T-cell (primary cell): ENCODE measurements at places on chromosomes 3 and 15. TPM values are rescaled to one million over a fixed set of nuclear protein-coding genes. Genes with fewer than 3 reads are reported as not detected.

Gene U2SURP
- 113 TPM for total RNA-seq

Gene ZNF717
- total RNA-seq: 6.7 TPM

Gene SLC22A14
- 0.10 TPM for total RNA-seq

DNA sequence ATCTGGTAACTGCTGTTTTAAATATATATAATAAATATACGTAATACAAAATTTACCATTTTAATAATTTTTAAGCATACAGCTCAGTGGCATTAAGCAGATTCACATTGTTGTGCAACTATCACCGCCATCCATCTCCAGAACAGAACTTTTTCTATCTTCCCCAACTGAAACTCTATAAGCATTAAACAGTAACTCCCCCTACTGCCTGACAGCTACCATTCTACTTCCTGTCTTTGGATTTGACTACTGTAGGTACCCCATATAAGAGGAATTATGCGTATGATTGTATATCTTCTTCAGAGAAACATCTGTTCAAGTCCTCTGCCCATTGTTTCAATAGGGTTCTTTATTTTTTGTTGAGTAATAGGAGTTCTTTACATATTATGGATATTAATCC, 36.8 kb downstream of the EID1 start:
- no peak overlapping the region for H3K4me3 ChIP-seq
- peaks cover 12% of the 10 kb centered on the region for H3K27me3 ChIP-seq

DNA sequence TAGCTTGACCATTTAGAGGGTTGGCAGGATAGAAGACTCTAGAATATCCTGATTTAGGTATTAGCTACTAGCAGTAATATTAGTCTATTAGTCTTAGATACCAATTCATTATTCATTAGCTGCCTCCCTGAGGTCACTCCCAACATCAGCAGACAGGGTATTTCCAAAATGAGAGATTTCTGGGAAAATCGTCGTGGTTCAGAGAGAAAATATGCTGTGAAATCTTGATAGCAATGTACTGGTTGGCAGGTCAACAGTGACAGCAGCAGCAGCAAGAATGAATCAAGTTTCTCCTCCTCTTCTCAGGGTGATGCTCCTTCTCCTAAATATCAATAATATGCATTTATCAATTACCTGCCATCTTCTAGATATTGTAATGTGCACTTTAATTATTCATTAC, 41.3 kb upstream of the ROBO1 start:
- no peaks in the 10 kb centered on the region for H3K36me3 ChIP-seq
- no peaks in the 10 kb centered on the region for H3K4me1 ChIP-seq
- no peak overlapping the region for H3K4me3 ChIP-seq
- no peaks in the 10 kb centered on the region for H3K27me3 ChIP-seq
- DNase-seq: no peak

- no peaks in the 10 kb centered on the region for H3K36me3 ChIP-seq
- H3K27ac ChIP-seq: no peak overlapping the region
- H3K4me3 ChIP-seq: no peak overlapping the region
- no peaks in the 10 kb centered on the region for H3K27me3 ChIP-seq
- peaks cover 2% of the 10 kb centered on the region for H3K4me1 ChIP-seq
These were observed 45.7 kb downstream of the TMEM44 start for GRCh38 chr3:194587438-194587931.

DNA sequence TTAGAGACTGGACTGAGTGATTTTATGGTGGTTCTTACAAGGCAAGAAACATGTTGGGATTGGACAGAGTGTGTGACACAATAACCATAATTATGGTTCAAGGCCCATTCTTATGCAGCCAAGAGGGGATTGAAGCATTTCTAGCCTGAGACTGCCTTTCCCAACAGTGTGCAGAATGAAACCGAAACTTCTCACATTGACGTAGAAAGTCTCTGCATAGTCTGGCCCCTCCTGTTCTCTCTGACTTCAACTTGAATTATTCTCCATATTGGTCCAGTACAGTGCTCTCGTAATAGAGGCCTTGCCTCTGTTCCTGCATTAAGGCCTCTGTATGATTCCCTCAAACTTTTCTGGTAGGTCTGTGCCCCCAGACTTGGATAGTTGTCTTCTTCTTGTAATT, 138.3 kb downstream of the DIPK2A start:
- H3K4me1 ChIP-seq: no peaks in the 10 kb centered on the region
- H3K27me3 ChIP-seq: no peaks in the 10 kb centered on the region
- H3K36me3 ChIP-seq: no peaks in the 10 kb centered on the region
- no peak for DNase-seq
- H3K27ac ChIP-seq: no peak overlapping the region

- no peak overlapping the region for H3K27ac ChIP-seq
- no peaks in the 10 kb centered on the region for H3K36me3 ChIP-seq
- no peak overlapping the region for H3K4me3 ChIP-seq
- no peak for DNase-seq
These were observed 49.1 kb upstream of the RAB6B start for GRCh38 chr3:133944641-133945380.

DNA sequence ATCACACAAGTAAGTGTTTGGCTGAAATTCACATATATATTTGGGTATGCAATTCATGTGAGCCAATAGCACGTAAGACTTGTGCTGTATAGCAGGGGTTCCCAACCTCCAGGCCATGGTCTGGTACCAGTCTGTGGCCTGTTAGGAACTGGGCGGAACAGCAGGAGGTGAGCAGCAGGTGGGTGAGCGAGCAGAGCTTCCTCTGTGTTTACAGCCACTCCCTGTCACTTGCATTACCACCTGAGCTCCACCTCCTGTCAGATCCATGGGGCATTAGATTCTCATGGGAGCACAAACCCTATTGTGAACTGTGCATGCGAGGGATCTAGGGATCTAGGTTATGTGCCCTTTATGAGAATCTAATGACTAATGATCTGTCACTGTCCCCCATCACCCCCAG, 59.7 kb downstream of the MAP3K13 start:
- H3K4me1 ChIP-seq: no peaks in the 10 kb centered on the region
- H3K4me3 ChIP-seq: no peak overlapping the region
- no peak overlapping the region for H3K27ac ChIP-seq
- DNase-seq: no peak
- H3K36me3 ChIP-seq: no peaks in the 10 kb centered on the region

GRCh38 chr3:74639681-74640080, 25.2 kb upstream of the CNTN3 start:
- DNase-seq: no peak
- H3K4me3 ChIP-seq: no peak overlapping the region
- no peak overlapping the region for H3K27ac ChIP-seq
- H3K36me3 ChIP-seq: no peaks in the 10 kb centered on the region

DNA sequence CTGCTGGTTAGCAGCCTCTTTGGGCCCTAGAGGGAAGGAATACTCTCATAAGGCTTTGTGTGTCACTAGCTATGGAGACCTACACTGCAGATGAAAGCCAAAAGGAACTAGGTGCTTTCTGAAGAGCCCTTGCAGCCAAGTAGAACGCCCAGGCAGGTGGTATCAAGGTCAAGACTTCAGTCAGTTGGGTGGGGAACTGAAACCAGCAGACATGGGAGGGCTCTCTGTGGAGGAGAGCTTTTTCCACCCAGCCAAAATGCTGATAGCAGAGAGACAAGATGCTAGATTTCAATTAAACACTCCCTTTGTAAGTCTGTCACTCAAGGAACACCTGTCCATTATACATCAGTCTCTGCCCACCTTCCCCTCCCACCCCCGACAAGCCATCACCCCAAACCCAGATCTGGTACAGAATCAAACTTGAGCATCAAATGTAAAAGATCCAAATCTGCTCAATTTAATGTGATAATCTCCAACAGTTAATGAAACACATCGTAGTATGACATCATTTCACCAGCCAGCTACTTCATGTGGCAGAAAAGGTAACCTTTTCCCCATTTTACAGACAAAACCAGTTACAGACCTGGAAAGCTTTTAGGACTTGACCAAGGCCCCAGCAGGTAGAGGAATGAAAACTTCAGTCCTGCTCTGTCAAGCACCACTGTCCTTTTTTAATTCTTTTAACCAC, 14.6 kb downstream of the MRPS25 start:
- no peaks in the 10 kb centered on the region for H3K4me1 ChIP-seq
- H3K4me3 ChIP-seq: no peak overlapping the region
- H3K27me3 ChIP-seq: no peaks in the 10 kb centered on the region

DNA sequence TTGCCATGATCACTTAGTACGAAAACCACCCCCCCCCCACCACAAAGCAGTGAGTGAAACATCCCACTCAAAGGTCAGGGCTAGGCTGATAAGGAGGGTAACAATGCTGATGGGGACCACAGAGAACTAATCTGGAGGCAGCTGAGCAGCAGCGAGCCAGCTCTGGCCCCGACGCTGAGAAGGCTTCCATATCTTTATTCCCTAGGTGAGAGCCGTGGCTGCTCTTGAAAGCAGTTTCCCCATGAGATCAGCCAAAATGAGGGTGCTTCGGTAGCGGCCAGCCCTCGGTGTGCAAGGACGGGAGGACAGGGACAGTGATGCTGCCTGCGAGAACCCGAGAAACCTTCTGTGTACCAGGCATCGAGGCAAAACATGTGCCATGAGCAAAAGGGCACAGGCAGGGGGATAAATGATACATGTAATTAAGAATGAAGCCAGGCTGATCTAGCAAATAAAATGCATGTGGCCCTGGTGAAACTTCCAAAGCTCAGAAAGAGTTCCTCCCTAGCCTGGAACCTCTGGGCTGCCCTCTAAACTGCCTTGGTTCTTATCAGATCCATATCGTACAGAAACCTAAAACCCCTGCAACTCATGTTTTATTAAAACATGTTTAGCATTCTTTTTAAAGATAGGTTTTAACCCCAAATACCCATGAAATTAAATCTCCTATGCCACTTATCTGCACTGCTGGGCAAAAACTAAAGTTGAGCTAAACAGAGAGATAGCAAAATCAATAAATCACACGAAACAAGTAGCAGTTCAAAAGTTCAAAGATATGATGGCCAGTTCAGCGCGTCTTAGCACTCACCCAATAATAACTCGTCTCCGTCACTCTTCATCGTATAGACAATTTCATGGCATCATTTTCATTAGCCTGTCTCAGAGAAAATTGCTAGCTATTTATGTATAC, 337.3 kb downstream of the FOXP1 start:
- no peaks in the 10 kb centered on the region for H3K36me3 ChIP-seq
- H3K27me3 ChIP-seq: no peaks in the 10 kb centered on the region
- DNase-seq: no peak
- no peak overlapping the region for H3K4me3 ChIP-seq
- no peak overlapping the region for H3K27ac ChIP-seq

- H3K4me3 ChIP-seq: no peak overlapping the region
- no peak for DNase-seq
- no peak overlapping the region for H3K27ac ChIP-seq
- no peaks in the 10 kb centered on the region for H3K27me3 ChIP-seq
These were observed 72.5 kb downstream of the IGF1R start for GRCh38 chr15:98720577-98721565.

DNA sequence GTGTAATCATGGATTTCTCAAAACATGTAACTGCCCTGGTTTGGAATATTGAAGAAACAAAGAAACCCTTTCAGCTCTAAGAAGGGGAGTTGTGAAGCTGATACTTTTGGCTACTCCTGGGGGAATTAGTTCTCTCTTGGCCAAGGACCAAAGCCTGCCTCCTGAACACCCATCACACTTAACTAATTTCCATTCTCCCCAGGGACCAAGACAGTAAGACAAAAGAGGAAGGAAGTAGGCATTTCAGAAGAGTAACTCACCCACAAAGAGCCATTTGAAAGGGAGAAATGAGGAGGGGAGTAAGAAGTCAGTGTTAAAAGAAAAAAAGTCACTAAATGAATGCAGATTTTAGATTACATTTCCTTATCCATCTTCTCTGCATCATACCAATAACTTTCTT, 328.0 kb upstream of the SOX2 start:
- no peak overlapping the region for H3K4me3 ChIP-seq
- no peak overlapping the region for H3K27ac ChIP-seq
- no peaks in the 10 kb centered on the region for H3K36me3 ChIP-seq
- H3K27me3 ChIP-seq: no peaks in the 10 kb centered on the region
- no peaks in the 10 kb centered on the region for H3K4me1 ChIP-seq
- no peak for DNase-seq

GRCh38 chr15:38690719-38691332, 126.2 kb upstream of the RASGRP1 start:
- H3K36me3 ChIP-seq: no peaks in the 10 kb centered on the region
- no peak overlapping the region for H3K27ac ChIP-seq
- no peak overlapping the region for H3K4me3 ChIP-seq
- peak; percentile 58 for DNase-seq
- no peaks in the 10 kb centered on the region for H3K27me3 ChIP-seq

- no peaks in the 10 kb centered on the region for H3K4me1 ChIP-seq
- H3K27me3 ChIP-seq: no peaks in the 10 kb centered on the region
- no peak overlapping the region for H3K4me3 ChIP-seq
- H3K36me3 ChIP-seq: no peaks in the 10 kb centered on the region
These were observed 17.8 kb upstream of the ITGB5 start for GRCh38 chr3:124904835-124905492.

DNA sequence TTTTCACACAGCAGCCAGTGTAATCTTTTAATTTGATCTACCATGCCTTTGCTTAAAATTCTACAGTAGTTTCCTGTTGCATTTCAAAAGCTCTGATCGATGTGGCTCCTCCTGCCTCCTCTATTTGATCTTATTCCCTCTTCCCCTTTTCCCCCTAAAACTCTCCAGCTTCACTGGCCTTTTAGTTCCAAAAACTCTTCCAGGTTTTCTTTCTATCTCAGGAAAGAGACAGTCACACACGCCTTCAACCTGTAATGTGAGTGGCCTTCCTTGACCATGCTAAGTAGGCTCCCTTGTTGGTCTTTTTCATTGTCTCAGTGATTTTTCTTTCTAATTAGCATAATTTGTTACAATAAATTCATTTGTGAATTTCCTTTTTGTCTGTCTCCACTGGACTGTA, 985 bp downstream of the TEX9 start:
- peaks cover 3% of the 10 kb centered on the region for H3K4me1 ChIP-seq
- no peaks in the 10 kb centered on the region for H3K27me3 ChIP-seq
- no peaks in the 10 kb centered on the region for H3K36me3 ChIP-seq
- H3K27ac ChIP-seq: no peak overlapping the region

DNA sequence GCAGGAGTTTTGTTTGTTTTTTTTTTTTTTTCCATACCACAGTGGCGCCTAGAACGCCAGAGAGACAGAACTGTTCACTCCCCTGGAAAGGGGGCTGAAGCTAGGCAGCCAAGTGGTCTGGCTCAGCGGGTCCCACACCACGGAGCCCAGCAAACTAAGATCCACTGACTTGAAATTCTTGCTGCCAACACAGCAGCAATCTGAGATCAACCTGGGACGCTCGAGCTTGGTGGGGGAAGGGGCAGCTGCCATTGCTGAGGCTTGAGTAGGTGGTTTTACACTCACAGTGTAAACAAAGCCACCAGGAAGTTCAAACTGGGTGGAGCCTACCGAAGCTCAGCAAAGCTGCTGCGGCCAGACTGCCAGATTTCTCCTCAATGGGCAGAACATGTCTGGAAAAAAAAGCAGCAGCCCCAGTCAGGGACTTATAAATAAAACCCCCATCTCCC, 29.8 kb downstream of the SPICE1 start:
- H3K27ac ChIP-seq: peak overlapping the region; percentile 28
- peaks cover 3% of the 10 kb centered on the region for H3K4me1 ChIP-seq
- H3K27me3 ChIP-seq: no peaks in the 10 kb centered on the region
- H3K36me3 ChIP-seq: peaks cover 6% of the 10 kb centered on the region
- peak overlapping the region; percentile 16 for H3K4me3 ChIP-seq
- DNase-seq: peak; percentile 62

- H3K36me3 ChIP-seq: no peaks in the 10 kb centered on the region
- peaks cover 3% of the 10 kb centered on the region for H3K4me1 ChIP-seq
- no peak overlapping the region for H3K27ac ChIP-seq
- no peak for DNase-seq
- H3K4me3 ChIP-seq: no peak overlapping the region
These were observed 134.8 kb downstream of the CHDH start for GRCh38 chr3:53711387-53711786.
